Panc1 (cell line): ENCODE measurements at places on chromosomes 12 and 14.

DNA sequence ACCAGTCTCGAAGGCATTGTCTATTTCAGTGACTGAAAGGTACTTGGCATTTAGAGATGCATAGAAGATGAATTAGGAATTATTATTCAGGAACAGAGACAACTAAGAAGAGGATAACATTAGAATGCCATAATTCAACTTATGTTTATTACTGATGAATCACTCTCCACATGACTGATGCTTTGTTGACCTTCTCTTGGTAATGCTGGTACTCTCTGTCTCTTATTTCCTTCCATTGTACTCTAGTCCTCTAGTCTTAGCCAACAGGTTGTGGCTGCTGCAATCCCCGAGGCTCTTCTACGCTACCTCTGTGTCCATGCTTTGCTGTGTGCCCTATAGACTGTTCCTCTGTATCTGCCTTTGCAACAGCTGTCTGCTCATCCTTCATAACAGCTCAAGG, 652.9 kb downstream of the NRXN3 start:
- no peak for DNase-seq

GRCh38 chr12:131912518-131913274, 16.4 kb upstream of the PUS1 start:
- no peak for DNase-seq

DNA sequence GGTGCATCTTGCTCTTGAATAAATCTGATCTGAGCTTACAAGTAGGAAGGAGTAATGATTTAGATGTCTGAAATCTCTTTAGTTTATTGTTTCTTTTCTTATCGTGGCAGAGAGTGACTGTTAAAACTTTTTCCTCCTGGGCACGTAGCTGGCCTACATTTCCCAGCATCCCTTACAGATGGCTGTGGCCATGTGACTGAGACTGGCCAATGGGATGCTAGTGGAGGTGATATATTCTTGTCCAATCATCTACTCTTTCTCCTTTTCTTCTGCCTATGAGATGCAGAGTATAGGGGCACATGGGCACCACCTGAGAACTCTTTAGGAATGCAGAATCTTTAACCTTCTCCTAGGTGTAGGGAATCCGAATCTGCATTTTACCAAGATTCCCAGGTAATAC, 237.3 kb downstream of the RGS6 start:
- DNase-seq: no peak

DNA sequence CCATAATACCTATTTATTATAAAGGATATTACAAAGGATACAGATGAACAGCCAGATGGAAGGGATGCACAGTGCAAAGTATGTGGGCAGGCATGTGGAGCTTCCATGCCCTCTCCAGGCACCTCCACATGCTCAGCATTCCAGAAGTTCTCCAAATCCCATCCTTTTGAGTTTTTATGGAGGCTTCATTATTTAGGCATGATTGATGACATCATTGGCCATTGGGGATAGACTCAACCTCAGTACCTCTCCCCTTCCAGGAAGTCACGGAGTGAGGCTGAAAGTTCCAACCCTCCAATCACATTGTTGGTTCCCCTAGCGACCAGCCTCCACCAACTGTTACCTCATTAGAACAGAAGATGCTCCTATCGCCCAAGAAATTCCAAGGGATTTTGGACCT, 156.4 kb downstream of the ATP23 start:
- no peak for DNase-seq

GRCh38 chr12:93829016-93829415, 151.8 kb downstream of the CRADD start:
- DNase-seq: no peak

GRCh38 chr14:69750495-69750894, 16.4 kb upstream of the SRSF5 start:
- no peak for DNase-seq

DNA sequence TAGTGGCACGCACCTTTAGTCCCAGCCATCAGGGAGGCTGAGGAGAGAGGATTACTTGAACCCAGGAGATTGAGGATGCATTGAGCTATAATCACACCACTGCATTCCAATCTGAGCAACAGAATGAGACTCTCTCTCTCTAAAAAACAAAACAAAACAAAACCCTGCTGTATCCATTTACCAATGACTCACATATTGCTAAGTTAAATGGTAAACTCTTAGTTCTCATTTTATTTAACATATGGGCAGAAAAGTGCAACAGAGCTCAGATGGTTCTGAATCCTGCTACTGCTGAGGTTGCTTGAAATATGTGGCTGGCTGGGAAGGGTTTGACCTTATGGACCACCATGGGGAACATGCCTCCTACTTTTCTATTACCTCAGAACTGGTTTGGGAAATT, 33.7 kb upstream of the CCNT1 start:
- no peak for DNase-seq

GRCh38 chr12:121060149-121061001, 21.3 kb upstream of the OASL start:
- DNase-seq: peak; percentile 30

DNA sequence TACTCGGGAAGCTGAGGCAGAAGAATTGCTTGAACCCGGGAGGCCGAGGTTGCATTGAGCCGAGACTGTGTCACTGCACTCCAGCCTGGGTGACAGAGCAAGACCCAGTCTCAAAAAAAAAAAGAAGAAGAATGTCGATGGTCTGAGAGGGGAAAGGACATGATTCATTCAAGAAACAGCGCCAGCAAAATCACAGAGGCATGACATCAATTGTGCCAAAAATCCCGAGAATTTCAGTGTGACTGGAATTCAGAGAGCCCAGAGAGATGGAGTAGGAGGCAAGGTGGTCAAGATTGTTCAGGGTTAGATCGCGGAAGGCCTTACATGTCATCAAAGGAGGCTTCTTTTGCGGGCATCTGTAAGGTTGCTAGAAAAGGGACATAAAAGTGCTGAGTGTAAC, 483.3 kb downstream of the VRK1 start:
- DNase-seq: no peak

- no peak for DNase-seq
Measured at GRCh38 chr12:14959463-14959862, 1.9 kb downstream of the ARHGDIB start.

- DNase-seq: no peak
Measured at GRCh38 chr14:99718811-99719192, 34.7 kb downstream of the CYP46A1 start.

- DNase-seq: no peak
Measured at GRCh38 chr12:3491938-3492792, 1.2 kb downstream of the PRMT8 start.

GRCh38 chr12:107309020-107309419, 215.7 kb upstream of the CRY1 start:
- DNase-seq: no peak

GRCh38 chr14:44372807-44373489, 134.1 kb downstream of the FSCB start:
- DNase-seq: no peak

- no peak for DNase-seq
Measured at GRCh38 chr12:103964805-103965204, 867 bp upstream of the TDG start.

DNA sequence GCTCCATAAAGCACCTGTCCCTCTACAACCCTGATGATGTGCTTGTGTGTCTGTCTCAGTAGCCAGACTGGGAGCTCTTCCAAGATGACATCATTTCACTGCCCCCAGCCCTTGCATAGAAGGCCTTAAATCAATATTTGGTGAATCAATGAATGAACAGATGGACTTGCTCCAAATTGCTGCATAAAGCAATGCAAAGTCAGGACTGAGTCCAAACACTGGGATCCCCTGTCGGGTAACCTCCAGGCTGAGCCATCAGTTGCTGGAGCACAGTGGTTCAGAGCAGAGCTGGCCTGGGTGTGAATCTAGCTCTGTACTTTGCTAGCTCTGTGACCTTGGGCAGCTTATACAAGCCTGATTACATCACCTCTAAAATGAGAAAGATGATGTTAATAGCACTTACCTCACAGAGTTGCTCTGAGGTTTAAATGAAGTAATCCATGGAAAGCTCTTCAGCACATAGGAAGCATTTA, 120.3 kb upstream of the VASH1 start:
- no peak for DNase-seq

DNA sequence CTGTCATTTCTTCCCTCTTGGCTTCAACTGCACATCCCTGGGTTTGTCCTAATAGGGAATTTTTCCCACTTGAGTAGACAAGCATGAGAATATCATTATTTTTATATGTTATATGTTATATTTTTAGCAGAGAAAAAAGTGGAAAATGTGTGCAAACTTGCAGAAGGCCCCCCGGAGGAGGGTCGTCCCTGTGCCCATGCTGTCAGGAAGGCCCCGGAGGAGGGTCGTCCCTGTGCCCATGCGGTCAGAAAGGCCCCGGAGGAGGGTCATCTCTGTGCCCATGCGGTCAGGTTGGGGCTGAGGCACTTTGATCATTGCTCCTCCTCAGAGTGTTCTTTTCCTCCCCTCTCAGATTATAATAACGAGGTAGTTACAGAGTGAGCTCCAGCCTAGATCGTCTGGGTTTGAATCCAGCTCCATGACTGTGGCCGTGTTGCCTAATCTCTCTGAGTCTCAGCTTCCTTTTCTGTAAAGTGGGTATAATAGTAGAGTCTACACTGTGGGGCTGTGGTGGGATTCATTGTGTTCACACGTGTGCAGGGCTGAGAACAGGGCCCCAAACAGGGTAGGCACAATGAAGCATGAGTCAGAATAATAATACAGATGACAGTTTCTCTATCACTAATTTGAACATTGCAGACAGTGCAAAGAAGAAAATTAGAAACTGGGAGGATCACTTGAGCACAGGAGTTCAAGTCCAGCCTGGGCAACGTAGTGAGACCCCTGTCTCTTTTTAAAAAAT, 33.4 kb downstream of the ELK3 start:
- no peak for DNase-seq

GRCh38 chr12:7015555-7016370, 2.5 kb downstream of the LPCAT3 start:
- no peak for DNase-seq

DNA sequence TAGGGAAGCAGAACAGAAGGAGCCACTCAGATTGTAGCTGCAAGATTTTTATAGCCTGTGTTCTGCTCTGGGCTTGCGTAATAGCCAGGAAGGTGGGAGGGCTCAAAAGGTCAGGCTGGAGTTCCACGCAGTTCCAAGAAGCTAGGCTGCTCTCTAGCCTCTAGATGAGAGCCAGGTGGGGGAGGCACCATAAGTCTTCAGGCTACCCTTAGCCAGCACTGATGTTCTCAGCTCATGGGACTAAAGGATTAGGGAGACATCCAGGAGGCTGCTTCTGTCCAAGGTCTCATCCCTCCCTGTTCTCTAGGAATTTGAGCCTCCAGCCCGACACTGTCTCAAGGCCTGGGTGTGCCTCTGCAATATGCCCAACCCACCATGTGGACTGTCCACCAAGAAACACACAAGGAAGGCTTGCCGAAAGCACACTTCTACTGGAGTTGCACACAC, 1.7 kb downstream of the LMBR1L start:
- DNase-seq: no peak

- no peak for DNase-seq
Measured at GRCh38 chr12:124482901-124483799, 84.3 kb downstream of the NCOR2 start.

DNA sequence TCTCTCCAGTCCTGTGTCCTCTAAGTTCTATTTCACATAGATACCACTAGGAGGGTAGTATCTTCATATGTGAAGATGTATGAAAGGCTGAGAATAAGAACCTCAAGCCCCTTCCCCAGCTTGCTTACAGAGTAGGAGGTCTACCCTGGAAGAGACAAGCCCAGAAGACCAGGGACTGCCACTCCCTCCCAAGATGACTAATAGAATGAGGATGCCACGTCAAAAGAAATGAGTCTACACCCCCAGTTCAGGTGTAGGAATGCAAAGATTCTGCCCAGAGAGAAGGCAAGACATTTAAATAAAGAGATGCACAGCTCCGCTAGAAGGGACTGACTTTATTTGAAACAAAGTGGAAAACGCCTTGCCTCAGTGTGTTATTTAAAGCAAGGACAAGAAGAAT, 1006.0 kb upstream of the USP15 start:
- DNase-seq: no peak

DNA sequence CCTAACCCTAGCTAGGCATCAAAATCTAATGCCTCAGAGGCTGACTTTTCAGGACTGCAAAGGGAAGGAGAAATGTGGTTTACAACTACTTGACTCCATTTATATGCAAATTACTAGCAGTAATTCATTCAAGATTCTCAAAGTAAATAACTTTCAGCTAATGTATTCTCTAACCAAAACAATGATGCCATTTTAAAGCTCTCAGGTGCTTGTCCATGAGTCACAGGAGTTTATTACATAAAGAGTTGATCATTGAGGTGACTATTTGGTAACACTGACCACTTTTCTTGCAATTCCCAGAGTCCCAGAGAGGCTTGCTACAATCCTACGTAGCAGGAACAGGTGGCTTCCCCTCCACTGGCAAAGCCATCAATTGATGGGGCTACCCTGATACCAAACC, 109.0 kb upstream of the SLC35F4 start:
- no peak for DNase-seq

DNA sequence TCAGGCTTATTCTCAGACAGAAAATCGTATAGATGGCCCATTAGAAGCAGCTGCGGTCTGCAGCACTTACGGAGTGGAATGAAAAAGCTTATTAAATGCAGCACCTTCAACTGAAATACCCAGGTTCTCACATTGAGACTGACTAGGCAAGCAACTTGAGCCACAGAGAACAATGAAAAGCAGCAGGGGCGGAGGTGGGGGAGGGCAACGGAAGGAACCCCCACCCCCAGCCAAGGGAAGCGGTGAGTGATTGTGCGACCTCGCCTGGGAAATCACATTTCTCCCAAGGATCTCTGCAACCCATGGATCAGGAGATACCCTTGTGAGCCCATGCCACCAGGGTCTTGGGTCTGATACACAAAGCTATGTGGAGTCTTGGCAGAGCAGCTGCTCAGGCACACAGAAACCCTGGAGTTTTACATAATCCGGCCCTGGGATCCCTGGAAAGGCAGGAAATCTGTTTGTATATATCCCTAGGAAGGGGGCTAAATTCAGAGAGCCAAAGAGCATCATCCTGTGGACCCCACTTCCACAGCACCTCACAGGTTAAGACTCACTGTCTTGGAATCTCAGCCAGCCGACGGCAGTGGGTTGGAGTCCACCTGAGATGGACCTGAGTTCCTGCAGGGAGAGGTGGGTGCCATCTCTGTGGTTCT, 38.1 kb downstream of the PZP start:
- DNase-seq: no peak

DNA sequence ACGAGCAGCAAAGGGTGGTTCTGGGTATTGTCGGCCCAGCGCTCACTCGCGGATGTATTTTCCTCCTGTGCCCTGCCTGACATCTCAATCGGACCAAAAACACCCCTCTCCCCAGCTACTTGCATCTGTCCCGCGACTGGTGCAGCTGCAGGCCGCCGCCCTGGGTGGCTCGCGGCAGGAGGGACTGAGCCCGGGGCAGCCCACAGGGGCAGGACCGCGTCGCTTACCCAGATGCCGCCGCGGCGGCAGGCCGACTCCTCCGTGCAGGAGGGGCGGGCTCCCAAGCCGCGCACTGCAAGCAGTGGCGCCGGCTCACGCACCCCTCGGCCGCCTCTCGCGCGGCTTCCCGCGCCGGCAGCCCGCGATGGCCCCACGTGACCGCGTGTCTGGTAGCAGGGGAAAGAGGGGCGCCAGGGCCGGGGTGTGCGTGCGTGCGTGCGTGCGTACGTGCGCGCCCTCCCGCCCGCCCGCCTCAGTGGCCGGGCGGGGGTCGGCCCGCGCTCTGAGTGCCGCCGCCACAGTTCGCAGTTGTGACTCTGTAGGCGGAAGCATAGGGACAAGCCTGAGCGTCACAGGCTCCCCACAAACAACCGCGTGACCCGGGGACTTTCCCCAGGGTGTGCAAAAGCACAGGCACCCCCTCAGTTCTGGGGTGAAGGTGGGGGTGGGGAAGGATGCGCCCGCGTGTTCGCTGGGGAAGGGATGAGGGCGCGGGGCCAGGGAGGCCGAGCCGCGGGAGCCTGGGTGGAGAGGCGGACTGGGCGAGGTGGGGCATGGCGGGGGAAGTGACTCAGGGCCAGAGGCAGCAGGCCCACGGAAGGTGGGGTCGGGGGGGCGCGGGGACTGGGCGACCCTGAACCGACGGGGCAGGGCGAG, at the start of gene ZBTB25:
TSS of gene ZBTB25 (minus strand) at position 405 of the 876 bp plus-strand sequence. CDS start 13,305 bp downstream, outside the sequence.
- DNase-seq: no peak
